Testis (tissue), 5 donors: ENCODE measurements at places on chromosomes 6 and 20.

GRCh38 chr6:159555082-159555875, 137.8 kb downstream of the SOD2 start:
- no peaks in the 10 kb centered on the region for H3K4me1 ChIP-seq
- H3K27ac ChIP-seq = no peak overlapping the region
- H3K27me3 ChIP-seq = no peaks in the 10 kb centered on the region
- no peak overlapping the region for H3K4me3 ChIP-seq

- no peak overlapping the region for H3K27ac ChIP-seq
- H3K27me3 ChIP-seq = no peaks in the 10 kb centered on the region
- H3K36me3 ChIP-seq = no peaks in the 10 kb centered on the region
- no peak overlapping the region for H3K4me3 ChIP-seq
These were observed 23.9 kb downstream of the C20orf203 start for GRCh38 chr20:32649697-32650400.

- H3K27me3 ChIP-seq = no peaks in the 10 kb centered on the region
- H3K27ac ChIP-seq = no peak overlapping the region
- no peaks in the 10 kb centered on the region for H3K4me1 ChIP-seq
- H3K4me3 ChIP-seq = no peak overlapping the region
- no peaks in the 10 kb centered on the region for H3K36me3 ChIP-seq
- DNase-seq = peak; percentile 32
These were observed 52.1 kb upstream of the BEND6 start for GRCh38 chr6:56902641-56903464.

- no peaks in the 10 kb centered on the region for H3K4me1 ChIP-seq
- no peak overlapping the region for H3K4me3 ChIP-seq
- no peaks in the 10 kb centered on the region for H3K36me3 ChIP-seq
- no peak overlapping the region for H3K27ac ChIP-seq
- no peak for DNase-seq
These were observed 62.5 kb downstream of the ERMARD start for GRCh38 chr6:169813969-169814368.

DNA sequence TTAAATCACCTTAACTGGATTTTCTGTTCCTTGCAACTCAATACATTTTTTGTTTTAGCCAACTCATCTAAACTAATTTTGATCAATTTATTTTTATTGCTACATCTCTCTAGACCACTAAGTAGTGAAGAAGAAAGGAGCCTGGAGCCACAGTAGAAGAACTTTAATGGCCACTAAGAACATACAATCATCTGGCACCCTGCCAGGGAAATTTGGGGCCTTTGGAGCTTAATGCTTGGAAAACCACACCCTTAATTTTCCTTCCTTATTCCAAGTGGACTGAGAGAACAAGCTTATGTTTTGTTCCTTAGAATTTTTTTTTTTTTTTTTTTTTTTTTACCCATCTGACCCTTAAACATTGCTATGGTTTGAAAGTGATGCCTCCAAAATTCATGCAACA, 12.0 kb upstream of the GMDS start:
- H3K4me3 ChIP-seq = no peak overlapping the region
- no peak overlapping the region for H3K27ac ChIP-seq
- DNase-seq = no peak
- H3K4me1 ChIP-seq = no peaks in the 10 kb centered on the region

GRCh38 chr6:33840048-33840926, 36.5 kb upstream of the MLN start:
- H3K27me3 ChIP-seq = no peaks in the 10 kb centered on the region
- no peak overlapping the region for H3K4me3 ChIP-seq
- peaks cover 21% of the 10 kb centered on the region for H3K4me1 ChIP-seq

DNA sequence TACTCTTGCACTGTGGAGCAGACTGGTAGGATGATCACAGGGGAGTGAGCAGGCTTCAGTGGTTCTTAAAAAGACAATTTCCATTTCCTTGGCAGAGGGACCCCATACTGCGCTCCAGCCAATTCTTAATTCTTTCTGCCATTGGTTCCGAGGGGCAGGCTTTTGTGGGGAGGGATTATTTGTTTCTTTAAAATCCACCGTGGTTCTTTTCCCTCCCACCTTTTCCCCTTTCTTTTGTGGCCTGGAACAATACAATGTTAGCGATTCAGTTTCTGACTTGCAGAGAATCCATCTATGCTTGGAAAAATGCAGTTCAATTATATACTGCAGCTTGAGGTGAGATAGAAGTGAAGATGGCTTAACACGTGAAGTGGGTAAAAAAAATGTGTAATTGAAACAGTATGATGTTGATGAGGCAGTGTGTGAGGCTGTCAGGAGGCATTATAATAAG, 379.0 kb upstream of the FLRT3 start:
- no peaks in the 10 kb centered on the region for H3K4me1 ChIP-seq
- no peak overlapping the region for H3K27ac ChIP-seq
- no peak overlapping the region for H3K4me3 ChIP-seq
- H3K36me3 ChIP-seq = no peaks in the 10 kb centered on the region
- no peak for DNase-seq

GRCh38 chr20:63495741-63496595, 2.9 kb downstream of the EEF1A2 start:
- peak; percentile 72 for DNase-seq
- H3K4me3 ChIP-seq = no peak overlapping the region
- no peaks in the 10 kb centered on the region for H3K27me3 ChIP-seq

DNA sequence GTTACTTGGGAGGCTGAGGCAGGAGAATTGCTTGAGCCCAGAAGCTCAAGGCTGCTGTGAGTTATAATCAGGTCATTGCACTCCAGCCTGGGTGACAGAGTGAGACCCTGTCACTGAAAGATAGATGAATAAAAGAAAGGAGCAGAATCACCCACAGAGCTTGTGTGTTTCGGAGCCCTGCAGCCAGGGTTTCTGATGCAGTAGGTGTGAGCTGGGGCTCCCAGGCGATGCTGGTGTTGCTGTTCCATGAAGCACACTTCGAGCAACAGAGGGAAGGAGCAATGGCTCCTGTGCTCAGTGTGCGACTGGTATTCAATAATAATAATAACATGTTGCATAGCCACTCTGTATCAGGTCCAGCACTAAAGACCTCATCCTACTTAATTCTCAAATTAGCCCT, 197.5 kb upstream of the CST7 start:
- no peaks in the 10 kb centered on the region for H3K27me3 ChIP-seq
- DNase-seq = no peak
- H3K4me3 ChIP-seq = no peak overlapping the region
- H3K27ac ChIP-seq = no peak overlapping the region
- no peaks in the 10 kb centered on the region for H3K36me3 ChIP-seq

GRCh38 chr20:58888521-58889333, 36.2 kb downstream of the GNAS start:
- H3K27me3 ChIP-seq = no peaks in the 10 kb centered on the region
- peak overlapping the region; percentile 99 for H3K27ac ChIP-seq
- DNase-seq = peak; percentile 84
- no peaks in the 10 kb centered on the region for H3K36me3 ChIP-seq
- H3K4me3 ChIP-seq = peak overlapping the region; percentile 73

DNA sequence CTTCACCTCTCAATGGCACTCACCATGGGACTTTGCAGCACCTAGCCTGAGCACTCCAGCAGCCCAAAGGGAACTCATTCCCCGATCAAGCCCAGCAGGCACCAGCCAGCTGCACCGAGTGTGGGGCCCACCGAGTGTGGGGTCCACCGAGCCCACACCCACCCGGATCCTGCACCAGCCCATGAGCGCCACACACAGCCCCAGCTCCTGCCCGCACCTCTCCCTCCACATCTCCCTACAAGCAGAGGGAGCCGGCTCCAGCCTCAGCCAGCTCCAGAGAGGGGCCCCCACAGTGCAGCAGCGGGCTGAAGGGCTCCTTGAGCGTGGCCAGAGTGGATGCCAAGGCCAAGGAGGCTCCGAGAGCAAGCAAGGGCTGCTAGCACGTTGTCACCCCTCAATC, 1182.4 kb downstream of the HACE1 start:
- no peak overlapping the region for H3K4me3 ChIP-seq
- no peak for DNase-seq
- no peak overlapping the region for H3K27ac ChIP-seq
- H3K4me1 ChIP-seq = no peaks in the 10 kb centered on the region

- no peaks in the 10 kb centered on the region for H3K27me3 ChIP-seq
- H3K4me3 ChIP-seq = no peak overlapping the region
- H3K27ac ChIP-seq = no peak overlapping the region
- DNase-seq = no peak
- H3K4me1 ChIP-seq = peaks cover 8% of the 10 kb centered on the region
These were observed 137.0 kb upstream of the TNFAIP3 start for GRCh38 chr6:137729866-137730629.

DNA sequence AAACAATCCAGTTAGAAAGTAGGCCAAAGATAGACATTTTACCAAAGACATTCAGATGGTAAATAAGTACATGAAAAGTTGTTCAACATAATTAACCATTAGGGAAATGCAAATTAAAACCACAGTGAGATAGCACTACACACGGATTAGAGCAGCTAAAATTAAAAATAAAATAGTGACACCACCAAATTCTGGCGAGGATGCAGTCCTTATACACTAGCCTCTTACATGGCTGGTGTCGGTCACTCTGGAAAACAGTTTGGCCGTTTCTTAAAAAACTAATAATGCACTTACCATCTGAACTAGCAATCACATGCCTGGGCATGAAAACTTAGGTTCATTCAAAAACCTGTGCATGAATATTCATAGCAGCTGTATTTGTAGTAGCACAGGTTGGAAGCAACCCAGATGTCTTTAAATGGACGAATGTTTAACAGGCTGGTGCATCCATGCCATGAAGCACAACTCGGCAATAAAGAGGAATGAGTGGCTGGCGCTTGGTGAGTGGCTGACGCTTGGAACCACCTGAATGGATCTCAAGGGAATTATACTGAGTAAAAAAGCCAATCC, 77.0 kb downstream of the FAM120B start:
- no peaks in the 10 kb centered on the region for H3K27me3 ChIP-seq
- H3K27ac ChIP-seq = no peak overlapping the region
- H3K4me1 ChIP-seq = no peaks in the 10 kb centered on the region
- H3K4me3 ChIP-seq = no peak overlapping the region

DNA sequence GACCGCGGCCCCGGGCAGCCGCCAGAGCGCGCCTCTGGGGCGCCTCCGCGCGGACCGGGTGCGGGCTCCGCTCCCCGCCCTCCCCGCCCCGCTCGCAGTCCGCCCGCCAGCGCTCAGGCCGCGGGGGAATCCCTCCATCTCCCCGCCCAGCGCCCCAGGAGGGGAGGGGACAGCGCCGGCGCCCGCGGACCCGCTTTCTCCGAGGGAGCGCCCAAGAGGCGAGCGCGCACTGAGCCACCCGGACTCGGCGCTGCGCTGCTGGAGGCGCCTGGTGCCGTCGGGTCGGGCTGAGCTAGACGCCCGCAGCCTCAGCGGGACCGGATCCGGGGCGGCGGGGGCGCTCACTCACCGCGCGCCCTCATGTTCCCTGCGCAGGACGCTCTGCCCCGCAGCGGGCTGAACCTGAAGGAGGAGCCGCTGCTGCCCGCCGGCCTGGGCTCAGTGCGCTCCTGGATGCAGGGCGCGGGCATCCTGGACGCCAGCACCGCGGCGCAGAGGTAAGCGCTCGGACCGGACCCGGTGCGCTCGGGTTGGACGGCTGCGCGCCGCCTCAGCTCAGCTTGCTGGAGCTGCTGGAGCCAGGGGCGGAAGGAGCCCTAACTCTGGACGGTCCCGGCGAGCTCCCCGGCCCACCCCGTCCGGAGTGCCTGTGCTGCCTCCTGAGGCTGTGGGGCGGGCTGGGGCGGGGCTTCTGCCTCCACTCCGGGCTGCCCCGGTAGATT, 867 bp downstream of the EBF4 start:
- H3K27ac ChIP-seq = no peak overlapping the region
- no peaks in the 10 kb centered on the region for H3K27me3 ChIP-seq
- H3K4me3 ChIP-seq = peak overlapping the region; percentile 46
- H3K36me3 ChIP-seq = no peaks in the 10 kb centered on the region
- DNase-seq = peak; percentile 20

- no peak for DNase-seq
- H3K27ac ChIP-seq = no peak overlapping the region
- H3K4me3 ChIP-seq = no peak overlapping the region
- no peaks in the 10 kb centered on the region for H3K36me3 ChIP-seq
- no peaks in the 10 kb centered on the region for H3K4me1 ChIP-seq
- H3K27me3 ChIP-seq = no peaks in the 10 kb centered on the region
These were observed 1184.4 kb upstream of the ADGRB3 start for GRCh38 chr6:67450641-67451040.

DNA sequence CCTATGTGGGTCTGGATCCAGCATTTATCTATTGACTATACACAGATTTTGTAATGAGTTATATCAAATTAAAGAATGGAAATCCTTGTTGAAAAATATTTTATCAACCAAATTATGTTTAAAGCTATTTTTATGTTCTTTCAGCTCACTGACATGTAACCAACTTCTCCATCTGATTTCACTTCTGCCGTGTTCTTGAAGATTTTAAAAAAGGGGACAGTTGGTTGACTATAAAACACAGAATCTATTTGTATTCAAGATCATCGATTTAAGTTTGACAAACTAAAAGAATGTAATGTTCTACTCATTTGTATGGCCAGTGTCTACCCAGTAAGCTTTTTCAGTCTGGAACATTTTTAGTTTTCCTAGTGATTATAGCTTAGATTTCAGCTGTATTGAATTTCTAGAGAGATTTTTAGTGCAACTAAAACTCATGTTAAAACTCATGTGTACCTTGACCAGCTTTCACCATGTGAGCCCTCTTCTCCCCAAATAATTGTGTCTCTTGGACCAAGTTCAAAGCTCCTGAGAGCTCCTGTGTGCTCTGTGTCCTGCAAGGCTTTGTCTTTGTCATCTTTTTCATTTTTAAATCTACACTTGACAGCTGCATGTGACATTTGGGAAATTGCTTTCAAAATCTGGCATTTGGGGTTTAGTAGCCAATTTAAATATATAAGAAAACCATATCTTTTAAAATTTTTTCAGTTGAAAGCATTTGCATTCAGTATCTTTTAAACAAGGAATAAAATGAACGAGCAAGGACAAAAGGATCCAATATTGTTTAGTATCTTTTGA, 118.4 kb upstream of the TIAM2 start:
- no peaks in the 10 kb centered on the region for H3K36me3 ChIP-seq
- H3K27me3 ChIP-seq = no peaks in the 10 kb centered on the region
- peaks cover 5% of the 10 kb centered on the region for H3K4me1 ChIP-seq
- DNase-seq = no peak

DNA sequence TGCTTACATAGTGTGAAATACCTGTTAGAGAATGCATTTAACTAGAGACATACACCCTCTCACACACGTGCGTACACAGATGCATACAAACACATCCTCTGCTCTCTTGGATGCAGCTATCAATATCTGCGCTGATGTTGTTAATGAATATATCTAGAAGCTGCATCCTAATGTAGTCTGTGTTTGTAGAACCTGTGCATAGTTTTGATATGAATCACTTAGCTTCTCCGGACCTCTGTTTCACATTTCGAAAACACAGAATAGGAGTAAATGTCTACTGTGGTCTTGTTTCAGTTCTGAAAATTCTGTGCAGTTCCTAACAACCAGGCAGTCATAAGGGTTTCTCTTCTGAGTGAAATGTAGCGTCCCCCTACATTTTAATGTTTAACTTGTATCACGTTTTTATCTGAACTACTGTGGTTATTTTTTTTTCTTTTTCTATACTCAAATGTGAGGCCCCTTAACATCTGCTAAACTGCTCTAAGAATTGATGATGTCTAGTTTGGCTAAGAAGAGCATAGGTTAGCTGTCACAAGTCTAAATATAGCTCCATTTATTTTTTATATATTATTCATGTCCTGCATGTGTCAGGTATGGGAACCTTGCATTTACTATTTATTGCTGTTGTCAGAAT, 254.5 kb downstream of the TMEM242 start:
- no peak overlapping the region for H3K4me3 ChIP-seq
- H3K27ac ChIP-seq = no peak overlapping the region
- H3K4me1 ChIP-seq = no peaks in the 10 kb centered on the region
- DNase-seq = no peak
- no peaks in the 10 kb centered on the region for H3K27me3 ChIP-seq
